Activated CD4-positive, CD25-positive, alpha-beta regulatory T cell treated with anti-CD3 and anti-CD28 coated beads, Interleukin-2, amount 50 U/mL, for 72 hours (primary cell): ENCODE measurements at places on chromosomes 4 and X.

DNA sequence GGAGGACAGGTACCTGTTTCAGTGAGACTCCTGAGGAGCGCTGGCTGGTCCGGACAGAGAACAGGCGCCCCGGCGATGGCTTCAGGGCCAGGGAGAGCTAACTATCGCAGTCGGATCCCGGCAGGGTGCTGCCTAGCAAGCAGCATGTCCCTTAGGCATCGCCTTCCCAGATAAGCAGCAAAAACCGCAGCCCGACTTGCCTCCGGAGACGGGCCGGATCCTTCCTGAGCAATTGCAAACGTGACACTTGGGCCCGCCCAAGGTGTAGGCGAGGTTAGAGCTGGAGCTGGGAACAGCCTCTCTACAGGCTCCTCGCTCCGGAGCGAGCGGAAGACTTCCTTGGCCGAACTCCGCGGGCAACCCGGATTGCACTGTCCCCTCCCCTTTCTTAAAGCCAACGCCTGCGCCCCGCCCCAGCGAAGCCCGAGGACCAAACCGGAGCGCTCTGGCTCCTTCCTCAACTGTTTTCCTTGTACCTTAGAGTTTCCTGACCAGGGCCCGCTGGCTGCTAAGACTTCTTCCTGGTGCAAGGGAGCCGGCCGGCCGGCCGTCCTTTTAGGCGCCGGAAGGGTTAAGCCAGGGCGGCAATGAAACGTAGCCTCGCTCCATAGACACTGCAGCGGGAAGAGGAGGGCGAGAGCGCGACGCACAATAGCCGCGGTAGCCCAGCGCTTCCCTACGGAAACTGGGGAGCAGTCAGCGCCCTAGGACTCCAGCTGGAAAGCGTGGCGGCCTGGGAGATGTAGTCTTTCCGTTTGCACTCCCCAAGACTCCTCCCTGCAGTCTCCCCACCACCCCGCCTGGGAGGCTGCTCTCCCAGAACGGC lies at the start of gene OPHN1:
Gene OPHN1 (minus strand): TSS at position 341 of the 826 bp plus-strand sequence. CDS start 475 bp downstream, outside the sequence.
- no peak for DNase-seq

GRCh38 chrX:96979766-96980165 lies 96.1 kb downstream of the RPA4 start:
- DNase-seq = no peak

GRCh38 chr4:177285953-177286352 lies 23.7 kb upstream of the NEIL3 start:
- no peak for DNase-seq

GRCh38 chr4:83259586-83259985 lies 25.0 kb downstream of the COQ2 start:
- no peak for DNase-seq

- DNase-seq = no peak
These were observed 8.1 kb upstream of the FGFR3 start for GRCh38 chr4:1784789-1785591.

- no peak for DNase-seq
These were observed 519 bp downstream of the SLC25A4 start for GRCh38 chr4:185143601-185143969.

GRCh38 chrX:153573984-153574383 lies 25.0 kb downstream of the CCNQ start:
- no peak for DNase-seq

- no peak for DNase-seq
These were observed 17.1 kb upstream of the GPRIN3 start for GRCh38 chr4:89324671-89325070.

DNA sequence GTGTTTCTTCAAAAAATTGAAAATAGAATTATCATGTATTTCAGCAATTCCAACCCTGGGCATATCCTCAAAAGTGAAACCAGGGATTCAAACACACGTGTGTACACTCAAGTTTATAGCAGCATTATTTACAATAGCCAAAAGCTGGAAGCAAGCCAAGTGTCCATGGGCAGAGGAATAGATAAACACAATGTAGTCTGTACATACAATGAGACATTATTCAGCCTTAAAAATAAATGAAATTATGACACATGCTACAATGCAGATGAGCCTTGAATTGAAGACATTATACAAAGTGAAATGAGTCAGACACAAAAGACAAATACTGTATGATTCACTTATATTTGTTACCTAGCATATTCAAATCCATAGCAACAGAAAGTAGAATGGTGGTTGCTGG lies 853.4 kb downstream of the STIM2 start:
- DNase-seq = no peak

- DNase-seq = no peak
These were observed 119.4 kb upstream of the FAM9B start for GRCh38 chrX:9153300-9153699.

DNA sequence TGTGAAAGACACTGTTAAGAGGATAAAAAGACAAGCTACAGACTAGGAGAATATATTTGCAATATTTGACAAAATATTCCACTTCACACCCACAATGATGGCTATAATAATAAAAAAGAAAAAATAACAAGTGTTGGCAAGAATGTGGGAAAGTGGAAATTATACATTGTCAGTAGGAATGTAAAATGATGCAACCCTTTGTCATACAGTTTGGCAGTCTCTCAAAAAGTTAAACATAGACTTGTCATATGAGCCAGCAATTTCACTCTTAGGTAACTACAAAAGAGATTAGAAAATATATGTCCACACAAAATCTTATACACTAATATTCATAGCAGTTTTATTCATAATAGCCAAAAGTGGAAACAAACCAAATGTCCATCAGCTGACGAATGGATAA lies 5.2 kb upstream of the RADX start:
- DNase-seq = no peak

GRCh38 chr4:77354550-77354949 lies 197.5 kb downstream of the CCNG2 start:
- no peak for DNase-seq

GRCh38 chr4:92399032-92399431 lies 95.3 kb downstream of the GRID2 start:
- DNase-seq = no peak

DNA sequence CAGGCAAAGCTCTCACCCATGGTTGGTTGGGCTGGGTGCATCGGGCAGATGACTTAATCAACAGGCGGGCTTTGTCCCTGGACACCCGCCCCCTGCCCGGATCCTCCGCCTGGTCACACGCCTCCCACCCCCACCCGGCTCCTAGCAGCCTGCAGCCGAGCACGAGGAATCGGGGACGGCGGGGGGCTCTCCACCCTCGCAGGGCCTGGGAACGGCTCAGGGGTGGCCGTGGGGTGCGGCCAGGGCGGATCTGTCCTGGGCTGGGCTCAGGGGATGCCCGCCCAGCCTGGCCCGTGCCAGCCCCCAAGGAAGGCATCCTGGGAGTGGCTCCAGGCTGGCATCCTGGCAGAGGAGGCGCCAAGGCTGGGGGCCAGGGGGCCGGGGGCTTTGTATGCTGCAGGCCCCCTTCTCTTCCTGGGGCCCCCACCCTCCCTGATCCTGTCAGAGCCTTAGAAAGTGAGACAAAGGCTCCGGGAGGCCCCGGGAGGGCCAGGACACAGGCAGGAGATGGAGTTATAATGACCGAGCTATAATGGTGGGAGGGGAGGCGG lies 32.5 kb upstream of the FGFR3 start:
- no peak for DNase-seq

- DNase-seq = no peak
These were observed 66.7 kb upstream of the PGM2 start for GRCh38 chr4:37759833-37760232.

GRCh38 chr4:23572382-23572781 lies 317.5 kb downstream of the PPARGC1A start:
- no peak for DNase-seq

- no peak for DNase-seq
These were observed 418.2 kb downstream of the STIM2 start for GRCh38 chr4:27278615-27279375.

DNA sequence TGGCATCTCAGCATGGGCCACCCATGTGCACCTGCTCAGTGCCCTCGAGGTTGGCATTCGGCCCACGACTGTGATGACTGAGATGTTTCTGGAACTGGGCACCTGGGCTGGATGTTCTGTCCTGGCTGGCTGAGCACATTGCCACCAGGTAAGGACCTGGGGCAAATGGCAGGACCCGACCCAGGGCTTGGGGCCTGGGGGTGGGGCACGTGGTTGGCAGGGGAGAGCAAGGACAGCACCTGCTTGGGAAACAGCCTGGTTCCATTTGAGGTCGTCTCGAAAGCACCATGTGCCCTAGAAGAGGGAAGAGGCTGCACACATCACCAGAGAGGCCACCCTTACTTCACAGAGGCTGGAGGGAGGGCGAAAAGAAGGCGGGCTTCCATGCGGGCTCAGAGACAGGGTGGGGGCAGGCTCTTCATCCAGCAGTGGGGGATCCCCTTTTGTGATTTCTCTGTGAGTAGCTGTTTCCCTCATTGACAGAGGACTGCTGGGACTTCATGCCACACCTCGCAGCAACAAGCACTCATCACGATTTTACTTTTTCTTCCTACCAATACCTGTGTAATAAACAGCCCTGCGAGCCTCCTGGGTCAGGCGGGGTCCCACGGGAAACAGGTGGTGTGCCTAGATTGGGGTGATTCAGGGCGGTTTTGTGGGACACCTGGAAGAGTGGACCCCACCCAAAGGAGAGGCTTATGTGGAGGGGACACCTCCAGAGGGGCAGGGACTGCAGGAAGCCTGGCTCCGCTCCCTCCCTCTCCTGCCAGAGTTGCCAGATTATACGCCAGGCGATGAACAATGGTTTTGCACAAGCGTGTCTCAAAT lies 12.0 kb downstream of the TMEM187 start:
- no peak for DNase-seq

DNA sequence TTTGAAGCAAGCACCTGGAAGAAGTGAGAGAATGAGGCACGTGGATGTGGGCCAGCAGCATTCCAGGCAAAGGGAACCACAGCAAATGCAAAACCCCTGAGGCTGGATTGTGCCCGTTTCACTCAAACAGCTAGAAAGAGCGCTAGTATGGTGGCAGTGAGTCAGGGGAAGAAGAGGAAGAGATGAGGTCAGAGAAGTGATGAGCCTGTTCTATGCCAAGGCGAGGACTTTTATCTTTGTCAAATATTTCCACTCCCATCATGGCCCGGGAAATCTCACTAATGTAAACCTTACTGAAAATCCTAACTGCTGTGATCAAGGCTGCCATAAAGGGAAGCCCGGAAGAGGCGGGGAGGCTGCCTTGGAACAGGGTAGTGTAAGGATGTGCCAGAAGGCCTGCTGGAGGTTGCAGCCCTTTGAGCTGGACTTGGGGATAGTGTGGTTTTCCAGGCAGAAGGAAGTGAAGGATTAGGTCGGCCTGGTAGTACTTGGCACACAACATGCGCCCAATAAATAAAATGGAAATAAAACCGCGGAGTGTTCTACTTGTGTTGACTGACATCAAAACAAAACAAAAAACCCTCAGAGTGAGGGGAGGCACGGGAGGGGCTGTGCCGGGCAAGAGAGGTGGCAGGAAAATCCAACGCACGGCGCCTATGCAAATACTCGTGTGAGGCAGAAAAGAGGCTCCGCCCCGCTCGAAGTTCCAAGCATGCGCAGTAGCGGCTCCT lies 1.2 kb upstream of the CDK16 start:
- DNase-seq = no peak

GRCh38 chr4:21953653-21954052 lies 5.1 kb upstream of the KCNIP4 start:
- no peak for DNase-seq

DNA sequence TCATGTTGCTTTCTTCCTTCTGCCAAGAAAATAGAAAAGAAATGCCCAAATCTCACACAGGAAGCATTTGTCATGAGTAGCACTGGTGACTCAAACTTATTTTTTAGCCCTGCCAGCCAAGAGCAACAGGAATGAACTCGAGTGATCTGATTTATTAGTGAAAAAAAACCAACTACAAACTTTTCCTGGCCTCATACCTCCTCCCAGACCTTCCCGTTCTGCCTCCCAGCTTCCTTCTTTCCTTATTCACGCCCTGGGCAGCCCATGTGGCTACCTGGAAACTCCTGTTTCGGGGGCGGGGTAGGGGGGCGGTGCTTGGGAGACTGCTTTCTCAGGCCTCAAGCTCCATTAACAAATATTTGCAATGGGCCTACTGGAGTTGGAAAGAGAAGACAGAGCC lies 178.5 kb downstream of the NHS start:
- no peak for DNase-seq

DNA sequence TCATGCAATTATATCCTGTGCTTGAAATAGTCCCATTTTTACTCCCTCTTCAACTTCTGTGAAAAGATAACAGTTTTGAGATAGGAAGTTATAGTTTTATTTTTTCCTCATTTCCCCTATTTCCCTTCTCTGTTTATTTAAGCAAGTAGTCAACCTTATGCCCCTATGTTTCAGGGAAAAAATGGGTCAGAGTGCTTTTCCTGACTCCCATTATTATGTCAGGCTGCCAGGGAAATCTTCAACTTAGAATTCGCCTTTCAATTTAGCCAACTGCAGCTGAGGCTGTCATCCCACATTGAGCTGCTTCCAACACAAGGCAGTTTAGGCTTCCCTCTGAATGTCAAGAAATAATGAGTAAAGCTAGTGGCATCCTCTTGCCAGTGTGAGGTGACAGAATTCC lies 42.3 kb downstream of the NXT2 start:
- no peak for DNase-seq

DNA sequence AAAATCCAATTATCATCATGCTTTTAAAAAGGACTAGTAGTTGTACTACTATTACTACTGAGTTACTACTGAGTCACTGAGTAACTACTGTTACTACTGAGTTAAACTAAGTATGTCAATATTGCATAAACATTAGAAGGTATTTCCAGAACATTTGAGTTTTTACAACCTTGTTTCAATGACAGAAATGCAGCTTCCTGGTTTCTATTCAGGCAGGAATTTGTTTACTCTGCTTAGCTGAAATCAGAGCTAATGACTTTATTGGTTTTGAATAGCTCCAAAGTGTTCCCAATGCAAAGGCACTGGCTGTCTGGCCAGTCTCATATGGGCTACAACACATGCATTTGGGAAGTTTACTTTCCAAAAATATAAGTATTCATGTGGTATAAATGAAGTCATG lies 12.0 kb downstream of the RPS6KA6 start:
- DNase-seq = no peak

GRCh38 chr4:81113024-81113423 lies 82.5 kb downstream of the BMP3 start:
- no peak for DNase-seq

- no peak for DNase-seq
These were observed 26.2 kb downstream of the MAGEA9 start for GRCh38 chrX:149807747-149808458.
